ENCODE measurements at places on chromosomes 3 and 15.

- no peak for DNase-seq
Measured at GRCh38 chr15:69138963-69139362, 21.5 kb upstream of the GLCE start.

GRCh38 chr3:163891771-163892170 lies 1186.5 kb downstream of the SI start:
- DNase-seq = no peak

DNA sequence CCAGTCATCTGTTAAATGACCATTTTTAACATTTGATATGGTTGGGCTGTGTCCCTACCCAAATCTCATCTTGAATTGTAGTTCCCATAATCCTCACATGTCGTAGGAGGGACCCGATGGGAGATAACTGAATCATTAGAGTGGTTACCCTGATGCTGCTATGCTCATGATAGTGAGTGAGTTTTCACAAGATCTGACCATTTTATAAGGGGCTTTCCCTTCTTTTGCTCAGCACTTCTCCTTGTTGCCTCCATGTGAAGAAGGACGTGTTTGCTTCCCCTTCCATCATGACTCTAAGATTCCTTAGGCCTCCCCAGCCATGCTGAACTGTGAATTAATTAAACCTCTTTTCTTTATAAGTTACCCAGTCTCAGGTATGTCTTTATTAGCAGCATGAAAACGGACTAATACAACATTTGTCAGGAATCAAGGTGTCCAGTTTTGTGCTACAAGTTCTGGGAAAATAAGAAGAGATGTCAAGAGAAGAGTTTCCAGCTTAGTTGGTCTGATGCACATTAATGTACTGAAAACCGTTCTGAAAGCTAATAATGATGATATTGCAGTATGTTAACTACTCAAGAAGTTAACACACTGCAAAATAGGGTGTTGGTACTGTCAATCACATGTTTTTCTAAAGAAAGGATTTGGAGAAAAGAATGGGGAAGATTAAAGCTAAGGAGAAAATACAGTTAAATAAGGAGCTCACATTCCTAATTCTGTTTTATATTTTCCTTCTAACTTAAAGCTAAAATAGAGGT lies 67.9 kb downstream of the ATP8B4 start:
- no peak for DNase-seq

GRCh38 chr15:90209591-90209990 lies 8.5 kb downstream of the SEMA4B start:
- DNase-seq = no peak

- DNase-seq = no peak
Measured at GRCh38 chr3:177665122-177665808, 468.0 kb upstream of the TBL1XR1 start.

DNA sequence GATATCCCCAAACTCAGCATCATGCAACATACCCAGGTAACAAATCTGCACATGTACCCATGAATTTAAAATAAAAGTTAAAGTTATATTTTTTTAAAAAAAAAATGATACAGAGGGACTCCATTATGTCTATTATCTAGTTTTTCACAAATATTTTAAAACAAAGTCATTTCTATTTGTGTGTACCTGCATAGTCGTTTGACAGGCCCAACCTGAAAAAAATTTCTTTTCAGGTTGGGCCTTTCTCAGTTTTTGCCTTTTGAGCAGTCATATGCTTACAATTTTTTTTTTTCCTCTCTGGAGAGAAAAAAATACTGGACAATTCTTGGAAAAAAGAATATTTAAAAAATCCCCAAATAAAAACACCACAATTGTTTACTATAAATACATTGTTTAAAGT lies 459.5 kb downstream of the FOXP1 start:
- DNase-seq = no peak

GRCh38 chr3:78863306-78864203 lies 904.2 kb downstream of the ROBO1 start:
- DNase-seq = no peak
